ENCODE measurements at places on chromosomes 13 and 19.
A peak's percentile ranks its signal among the peaks of the same experiment; 100 is the strongest.

DNA sequence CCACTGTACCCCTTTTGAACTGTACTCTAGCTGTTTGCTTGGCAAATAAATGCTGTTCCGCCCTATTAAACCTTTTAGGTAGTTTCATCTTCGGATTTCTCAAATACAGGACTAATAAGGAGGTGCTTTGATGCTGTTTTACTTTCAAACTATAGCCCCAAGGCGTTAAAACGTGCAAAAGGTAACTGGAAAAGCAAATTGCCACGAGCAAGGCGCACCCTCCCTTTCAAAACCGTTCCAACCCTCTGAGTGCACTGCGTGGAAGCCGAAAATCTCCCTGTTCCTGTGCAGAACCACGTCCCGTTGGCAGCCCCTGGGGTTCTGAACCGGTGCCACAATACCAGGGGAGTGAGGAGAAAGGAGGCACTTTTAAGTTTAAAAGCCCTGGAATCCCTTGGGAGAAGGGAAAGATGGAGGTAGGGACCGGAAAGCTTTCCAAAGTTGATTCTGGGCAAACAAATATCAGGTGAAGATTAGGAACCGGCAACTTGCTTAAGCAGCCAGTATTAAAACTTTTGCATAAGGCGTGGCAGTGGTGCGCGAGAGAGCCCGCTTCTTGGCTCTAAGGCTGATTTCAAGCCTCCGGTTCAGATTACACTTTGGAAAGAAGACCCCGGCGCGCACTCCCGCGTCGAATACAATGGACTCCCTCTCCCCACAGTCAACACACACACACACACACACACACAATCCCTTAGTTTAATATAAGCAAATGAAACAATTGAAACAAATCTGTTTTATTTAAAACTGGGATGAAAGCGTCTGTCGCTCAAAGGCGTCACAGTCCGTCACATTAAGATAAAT is 9.5 kb downstream of the POU4F1 start:
- no peak for DNase-seq

DNA sequence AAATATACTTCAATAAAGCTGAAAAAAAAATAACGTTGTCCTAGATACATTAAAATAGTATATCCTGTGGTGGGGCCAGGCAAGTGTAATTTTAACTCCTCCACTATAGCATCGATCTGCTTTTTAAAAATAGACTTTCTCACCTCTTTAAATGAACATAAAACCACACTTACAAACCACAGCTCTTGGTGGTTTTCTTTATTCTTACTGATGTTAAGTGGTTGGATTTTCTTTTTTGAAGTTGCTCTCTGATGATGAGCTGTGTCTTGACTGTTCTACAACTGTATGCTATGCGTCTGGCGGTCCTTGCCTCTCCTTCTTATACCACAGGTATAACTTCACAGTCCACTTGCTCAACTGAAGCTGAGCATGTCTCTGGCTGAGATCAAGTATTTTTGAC is 721.5 kb upstream of the KLHL1 start:
- no peak for DNase-seq

DNA sequence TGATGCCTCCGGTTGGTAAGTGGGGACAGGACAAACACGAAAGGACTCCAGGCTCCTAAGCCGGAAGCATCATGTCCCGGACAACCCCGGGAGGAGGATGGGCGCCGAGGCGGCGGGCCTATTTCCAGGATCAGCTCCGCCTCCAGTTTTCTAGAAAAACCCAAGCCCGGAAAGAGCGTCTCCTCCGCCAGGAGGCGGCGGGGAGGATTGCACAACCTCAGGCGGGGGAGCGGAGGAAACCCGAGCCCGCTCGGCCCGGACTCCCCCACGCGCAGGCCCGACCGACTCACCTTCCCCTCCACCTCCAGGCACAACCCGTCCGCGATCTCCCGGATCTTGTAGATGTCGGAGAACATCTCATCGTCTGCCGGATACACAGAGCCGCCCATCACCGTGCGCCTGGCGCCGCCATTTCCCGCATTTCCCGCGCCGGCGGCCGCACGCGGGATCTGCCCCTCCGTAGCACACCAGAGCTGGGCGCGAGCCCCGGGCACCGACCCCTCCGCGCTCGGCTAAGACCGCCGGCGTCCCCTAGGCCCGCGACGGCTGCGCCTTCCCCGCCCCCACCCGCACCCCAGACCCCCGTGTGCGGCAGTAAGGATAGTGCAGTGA is 455 bp downstream of the TPT1 start:
- DNase-seq: peak; percentile 87

DNA sequence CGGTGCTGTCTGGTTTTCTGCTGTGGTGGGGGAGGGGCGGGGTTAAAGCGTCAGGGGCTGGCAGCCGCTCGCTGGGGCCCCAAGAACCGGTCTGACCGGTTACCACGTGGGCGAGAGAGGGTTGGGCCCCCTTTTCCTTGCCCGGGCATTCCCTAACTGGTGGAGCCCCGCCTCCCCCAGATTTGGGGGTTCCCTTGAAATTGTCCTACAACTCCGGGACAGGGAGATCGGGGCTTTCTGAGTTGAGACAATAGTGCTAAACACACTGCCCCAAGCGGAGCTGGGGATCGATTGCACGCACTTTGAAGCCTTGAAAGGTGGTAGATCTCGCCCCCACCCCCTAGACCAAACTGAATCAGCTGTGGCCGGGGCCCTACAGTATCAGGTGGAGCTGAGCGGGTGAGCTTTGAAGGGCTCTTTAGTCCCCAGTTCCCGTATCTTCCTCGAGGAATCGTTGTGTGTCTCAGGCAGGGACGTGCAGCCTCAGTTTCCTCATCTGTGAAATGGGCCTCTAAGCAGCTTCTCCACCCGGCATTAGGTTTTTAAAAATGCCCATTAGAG is 4.8 kb downstream of the IER2 start:
- DNase-seq: peak; percentile 81

DNA sequence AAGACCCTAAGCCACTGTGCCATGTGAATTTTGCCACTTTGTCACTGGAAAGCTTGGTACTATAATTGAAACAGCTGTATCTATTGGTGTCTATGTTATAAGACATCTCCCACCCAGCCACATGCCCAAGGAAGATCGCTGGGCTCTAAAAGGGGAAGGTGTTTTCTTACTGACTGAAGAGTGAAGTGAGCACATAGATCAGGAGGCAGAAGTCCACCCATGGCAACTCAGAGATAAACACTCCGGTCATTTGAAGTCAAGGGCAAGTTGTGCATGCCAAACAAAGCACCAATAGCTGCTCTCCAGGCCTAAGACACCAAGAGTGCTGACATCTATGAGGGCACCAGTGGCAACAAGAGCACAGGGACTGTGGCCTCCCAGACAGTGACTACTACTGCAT is 153.8 kb downstream of the KCTD12 start:
- DNase-seq: no peak

GRCh38 chr13:37164635-37165034 is 59.2 kb upstream of the CSNK1A1L start:
- DNase-seq: no peak

GRCh38 chr13:32987462-32987861 is 28.8 kb upstream of the KL start:
- no peak for DNase-seq

- peak; percentile 13 for DNase-seq
These were observed 13.4 kb downstream of the TM6SF2 start for GRCh38 chr19:19259741-19260140.

- no peak for DNase-seq
These were observed 70.4 kb downstream of the ARHGAP35 start for GRCh38 chr19:46931202-46931601.

GRCh38 chr13:94053986-94054593 is 425.4 kb downstream of the DCT start:
- no peak for DNase-seq

DNA sequence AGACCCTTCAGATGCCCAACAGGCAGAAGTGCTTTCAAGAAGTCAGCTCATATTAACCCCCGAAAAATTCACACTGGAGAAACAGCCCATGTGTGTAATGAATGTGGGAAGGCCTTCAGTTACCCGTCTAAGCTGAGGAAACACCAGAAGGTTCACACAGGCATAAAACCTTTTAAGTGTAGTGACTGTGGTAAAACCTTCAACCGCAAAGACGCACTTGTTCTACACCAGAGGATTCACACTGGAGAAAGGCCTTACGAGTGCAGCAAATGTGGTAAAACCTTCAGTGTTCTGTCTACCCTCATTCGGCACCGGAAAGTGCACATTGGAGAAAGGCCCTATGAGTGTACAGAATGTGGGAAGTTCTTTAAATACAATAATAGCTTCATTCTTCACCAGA is 8.6 kb downstream of the ZNF584 start:
- DNase-seq: no peak

- no peak for DNase-seq
These were observed 6.2 kb downstream of the TLE6 start for GRCh38 chr19:2983351-2984214.

DNA sequence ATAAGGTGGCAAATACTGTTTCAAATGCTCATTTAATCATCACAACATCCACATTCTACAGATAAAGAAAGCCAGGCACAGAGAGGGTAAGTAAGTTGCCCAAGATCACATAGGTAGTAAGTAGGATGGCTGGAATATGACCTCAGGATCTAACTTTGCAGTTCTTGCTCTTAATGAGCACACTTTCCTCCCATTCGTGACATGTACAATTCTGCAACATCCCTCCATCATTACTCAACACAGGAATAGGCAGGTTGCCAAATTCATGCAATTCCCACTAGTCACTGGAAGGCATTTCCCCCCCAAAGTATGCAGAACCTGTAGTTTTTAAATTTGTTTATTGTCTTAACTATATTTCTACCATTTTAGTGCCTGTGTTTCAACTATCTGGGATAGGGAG is 109.2 kb downstream of the OLFM4 start:
- DNase-seq: no peak

- no peak for DNase-seq
These were observed 25.2 kb upstream of the UBL3 start for GRCh38 chr13:29875646-29876045.

- no peak for DNase-seq
These were observed 9.3 kb downstream of the ZIC5 start for GRCh38 chr13:99962242-99962641.

DNA sequence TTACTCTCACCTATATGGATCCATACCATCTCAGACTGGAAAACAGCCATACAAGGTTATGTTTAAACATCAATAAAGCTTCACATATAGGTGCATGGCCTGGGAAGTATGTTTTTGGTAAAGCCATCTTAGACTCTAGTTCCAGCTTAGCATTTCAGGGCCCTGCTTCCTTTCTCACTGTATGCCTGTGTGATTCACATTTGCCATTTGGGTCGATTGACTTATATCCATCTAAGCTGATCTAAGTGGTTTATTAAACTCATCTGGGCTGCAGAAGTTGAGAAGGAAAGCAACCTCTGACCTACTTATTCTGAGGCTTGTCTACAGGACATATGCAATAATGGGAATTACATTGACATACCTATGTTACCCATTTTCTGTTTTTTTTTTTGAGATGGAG is 33.5 kb downstream of the ZNF506 start:
- no peak for DNase-seq

DNA sequence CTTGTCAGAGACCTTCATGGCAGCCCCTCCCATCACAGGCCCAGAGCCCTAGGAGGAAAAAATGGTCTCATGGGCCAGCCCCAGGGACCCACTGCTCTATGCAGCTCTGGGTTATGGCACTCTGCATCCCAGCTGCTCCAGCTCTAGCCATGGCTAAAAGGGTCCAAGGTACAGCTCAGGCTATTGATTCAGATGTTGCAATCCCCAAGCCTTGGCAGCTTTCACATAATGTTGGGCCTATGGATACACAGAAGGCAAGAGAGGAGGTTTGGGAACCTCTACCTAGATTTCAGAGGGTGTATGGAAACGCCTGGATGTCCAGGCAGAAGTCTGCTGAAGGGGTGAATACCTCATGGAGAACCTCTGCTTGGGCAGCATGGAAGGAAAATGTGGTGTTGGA is 996.0 kb downstream of the PCDH9 start:
- DNase-seq: no peak

DNA sequence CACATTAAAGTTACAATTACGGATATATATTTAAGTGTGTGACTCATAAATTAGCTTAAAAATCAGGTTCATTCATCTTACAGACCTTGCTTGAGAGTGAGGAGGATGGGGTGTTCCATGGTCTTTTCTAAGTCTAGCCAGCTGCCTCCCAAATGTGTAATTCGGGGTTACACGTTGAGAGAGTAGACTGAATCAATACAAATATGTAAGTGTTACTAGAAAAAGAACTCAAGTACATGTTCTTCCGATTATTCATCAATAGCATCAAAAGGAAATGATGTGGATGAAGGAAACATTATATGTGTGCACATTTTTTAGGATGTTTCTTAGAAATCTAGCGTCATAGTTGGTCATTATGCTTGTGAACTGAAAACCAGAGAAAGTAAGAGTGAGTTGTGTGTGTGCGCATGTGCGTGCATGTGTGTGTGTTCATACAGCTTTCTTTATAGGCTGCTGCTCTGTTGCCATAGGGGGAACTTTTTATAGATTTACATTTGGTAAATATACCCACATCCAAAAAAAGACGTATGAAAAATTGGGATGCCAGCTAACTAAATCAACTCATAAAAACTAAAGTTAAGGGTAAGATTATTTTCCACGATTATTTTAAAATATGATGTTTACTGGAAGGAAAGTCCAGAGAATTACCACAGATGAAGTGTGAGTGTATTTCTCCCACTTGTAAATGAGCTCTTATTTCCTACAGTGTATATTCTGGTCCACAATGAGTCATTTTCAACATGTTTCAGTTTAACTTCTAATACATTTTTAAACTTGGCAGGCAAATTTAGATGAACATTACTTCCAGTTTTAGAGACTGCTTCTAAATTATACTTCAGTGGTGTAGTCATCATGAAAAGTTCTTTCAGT is 82.4 kb downstream of the PIBF1 start:
- DNase-seq: no peak

- DNase-seq: no peak
These were observed 366 bp upstream of the KL start for GRCh38 chr13:33015791-33016323.

GRCh38 chr13:67440236-67440975 is 210.3 kb upstream of the PCDH9 start:
- no peak for DNase-seq

- no peak for DNase-seq
These were observed 82.1 kb upstream of the FRY start for GRCh38 chr13:31949486-31949885.

- no peak for DNase-seq
These were observed 1373.7 kb downstream of the PCDH9 start for GRCh38 chr13:65856431-65856830.

GRCh38 chr19:48741129-48741999 is 954 bp upstream of the RASIP1 start:
- peak; percentile 90 for DNase-seq

DNA sequence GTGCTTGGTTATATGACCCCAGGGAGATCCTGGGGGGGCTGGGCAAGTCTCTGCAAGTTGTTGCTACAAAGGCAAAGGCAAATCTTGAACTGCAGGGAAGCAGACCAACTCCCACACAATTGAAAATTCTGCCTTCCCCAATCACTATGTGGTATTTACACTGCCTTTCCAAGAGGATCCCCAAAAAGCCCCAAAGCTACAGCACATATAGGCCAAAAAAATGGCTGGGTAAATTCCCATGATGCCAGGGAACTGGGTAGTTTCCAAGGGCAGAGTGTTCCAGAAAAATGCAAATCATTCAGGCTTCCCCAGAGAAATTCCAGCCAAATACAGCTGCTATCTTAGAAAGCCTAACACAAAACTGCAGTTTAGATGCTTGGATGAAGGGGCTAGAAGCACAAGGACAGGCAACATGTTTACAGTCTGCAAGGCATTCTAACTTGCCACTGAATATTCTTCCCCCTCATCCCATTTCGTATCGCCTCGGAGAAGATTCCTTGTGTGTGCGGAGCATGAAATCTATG is 6.2 kb downstream of the FOXO1 start:
- no peak for DNase-seq

- no peak for DNase-seq
These were observed 37.4 kb upstream of the MTIF3 start for GRCh38 chr13:27487776-27488175.

All from erythroblast (primary cell).